ENCODE measurements at places on chromosomes 11 and 22. TPM values are rescaled to one million over a fixed set of nuclear protein-coding genes. Genes with fewer than 3 reads are reported as not detected.

- H3K4me3 ChIP-seq, result peak overlapping the region; percentile 21
- no peaks in the 10 kb centered on the region for H3K27me3 ChIP-seq
- peak; percentile 60 for DNase-seq
- no peak overlapping the region for H3K27ac ChIP-seq
These were observed 2.9 kb downstream of the SMARCB1 start for GRCh38 chr22:23789638-23790037.

DNA sequence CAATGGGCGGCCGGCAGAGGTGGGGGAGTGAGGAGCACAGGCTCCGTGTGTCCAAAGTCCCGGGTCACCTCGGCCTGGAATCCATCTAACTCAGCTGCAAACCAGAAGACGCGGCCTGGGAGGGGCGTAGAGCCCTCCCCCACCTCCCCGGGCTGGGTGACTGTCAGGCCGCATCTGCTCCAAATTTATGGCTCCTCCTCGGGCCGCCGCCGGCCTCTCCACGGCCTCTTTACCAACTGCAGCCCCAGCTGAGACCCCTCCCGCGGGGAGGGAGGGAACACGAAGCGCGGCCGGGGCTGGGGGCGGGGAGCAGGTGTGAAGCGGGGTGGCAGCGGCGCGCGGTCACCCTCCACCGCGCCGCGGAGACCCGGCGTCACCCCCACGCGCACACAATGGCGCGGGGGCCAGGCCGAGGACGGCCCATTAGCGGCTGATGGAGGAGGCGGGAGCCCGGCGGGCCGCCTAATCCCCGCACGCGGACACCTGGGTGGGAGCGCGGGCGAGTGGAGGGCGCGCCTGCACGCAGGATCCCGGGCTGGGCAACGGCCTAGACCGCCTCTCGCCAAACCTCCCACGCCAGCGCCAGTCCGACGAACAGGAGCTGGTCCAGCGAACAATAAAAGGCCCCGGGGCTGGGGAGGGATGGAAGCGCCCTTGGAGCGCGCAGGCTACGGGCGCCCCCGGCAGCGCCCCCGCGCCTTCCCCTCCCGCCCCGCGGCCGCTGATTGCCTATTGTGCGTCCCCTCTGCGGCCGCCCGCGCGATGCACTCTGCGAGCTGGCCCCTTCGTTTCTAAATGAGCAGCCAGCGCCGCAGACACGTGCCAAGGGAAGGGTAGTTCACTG lies 25.9 kb upstream of the ROBO3 start:
- H3K4me1 ChIP-seq, result no peaks in the 10 kb centered on the region
- H3K4me3 ChIP-seq, result peak overlapping the region; percentile 61
- peak overlapping the region; percentile 71 for H3K27ac ChIP-seq
- DNase-seq, result peak; percentile 72
- peaks cover 75% of the 10 kb centered on the region for H3K27me3 ChIP-seq

GRCh38 chr11:76919887-76920746 lies 59.4 kb downstream of the ACER3 start:
- H3K4me1 ChIP-seq, result no peaks in the 10 kb centered on the region
- no peaks in the 10 kb centered on the region for H3K27me3 ChIP-seq
- H3K36me3 ChIP-seq, result no peaks in the 10 kb centered on the region
- H3K27ac ChIP-seq, result no peak overlapping the region

DNA sequence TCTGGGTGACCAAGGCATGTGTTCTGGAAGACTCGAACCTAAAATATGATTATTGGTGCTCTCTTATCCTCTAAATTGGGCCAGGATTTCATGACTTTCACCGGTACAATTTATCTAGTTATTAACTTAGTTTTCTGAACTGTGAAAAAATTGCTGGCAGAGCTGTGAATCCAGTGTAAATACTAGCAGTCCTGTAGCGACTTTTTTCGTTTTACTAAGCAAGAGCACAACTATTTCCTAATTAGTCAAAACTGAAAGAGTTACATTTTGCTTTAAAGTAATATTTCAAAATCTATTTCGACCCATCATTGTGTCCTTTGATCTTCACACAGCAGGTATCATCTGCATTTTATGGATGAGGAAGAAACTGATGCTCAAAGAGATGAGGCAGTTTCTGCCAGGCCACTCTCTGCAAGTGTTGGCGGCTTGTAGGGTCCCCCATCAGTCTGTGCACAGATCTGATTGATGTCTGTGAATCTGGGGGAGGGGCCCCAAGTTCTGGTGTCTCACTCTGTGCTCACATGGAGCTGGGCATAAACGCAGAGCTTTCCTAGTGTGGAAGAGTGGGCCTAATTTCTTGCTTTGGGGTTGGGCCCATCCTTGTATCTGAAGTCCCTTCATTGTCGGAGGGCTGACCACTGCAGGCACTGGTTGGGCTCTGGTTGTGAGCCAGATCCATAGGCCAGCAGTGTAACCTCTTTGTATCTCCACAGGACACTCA lies 1.4 kb upstream of the TRMT2A start:
- peaks cover 57% of the 10 kb centered on the region for H3K36me3 ChIP-seq
- H3K4me1 ChIP-seq, result peaks cover 7% of the 10 kb centered on the region
- DNase-seq, result no peak
- no peaks in the 10 kb centered on the region for H3K27me3 ChIP-seq
- H3K27ac ChIP-seq, result no peak overlapping the region
- H3K4me3 ChIP-seq, result peak overlapping the region; percentile 95

- H3K27me3 ChIP-seq, result no peaks in the 10 kb centered on the region
- H3K4me1 ChIP-seq, result peaks cover 12% of the 10 kb centered on the region
- H3K4me3 ChIP-seq, result no peak overlapping the region
- H3K36me3 ChIP-seq, result no peaks in the 10 kb centered on the region
- DNase-seq, result no peak
These were observed 4.9 kb downstream of the APOL3 start for GRCh38 chr22:36155702-36156101.

- no peak for DNase-seq
- no peaks in the 10 kb centered on the region for H3K36me3 ChIP-seq
- no peak overlapping the region for H3K4me3 ChIP-seq
- peaks cover 4% of the 10 kb centered on the region for H3K4me1 ChIP-seq
These were observed 25.5 kb upstream of the CCDC90B start for GRCh38 chr11:83311701-83312100.

DNA sequence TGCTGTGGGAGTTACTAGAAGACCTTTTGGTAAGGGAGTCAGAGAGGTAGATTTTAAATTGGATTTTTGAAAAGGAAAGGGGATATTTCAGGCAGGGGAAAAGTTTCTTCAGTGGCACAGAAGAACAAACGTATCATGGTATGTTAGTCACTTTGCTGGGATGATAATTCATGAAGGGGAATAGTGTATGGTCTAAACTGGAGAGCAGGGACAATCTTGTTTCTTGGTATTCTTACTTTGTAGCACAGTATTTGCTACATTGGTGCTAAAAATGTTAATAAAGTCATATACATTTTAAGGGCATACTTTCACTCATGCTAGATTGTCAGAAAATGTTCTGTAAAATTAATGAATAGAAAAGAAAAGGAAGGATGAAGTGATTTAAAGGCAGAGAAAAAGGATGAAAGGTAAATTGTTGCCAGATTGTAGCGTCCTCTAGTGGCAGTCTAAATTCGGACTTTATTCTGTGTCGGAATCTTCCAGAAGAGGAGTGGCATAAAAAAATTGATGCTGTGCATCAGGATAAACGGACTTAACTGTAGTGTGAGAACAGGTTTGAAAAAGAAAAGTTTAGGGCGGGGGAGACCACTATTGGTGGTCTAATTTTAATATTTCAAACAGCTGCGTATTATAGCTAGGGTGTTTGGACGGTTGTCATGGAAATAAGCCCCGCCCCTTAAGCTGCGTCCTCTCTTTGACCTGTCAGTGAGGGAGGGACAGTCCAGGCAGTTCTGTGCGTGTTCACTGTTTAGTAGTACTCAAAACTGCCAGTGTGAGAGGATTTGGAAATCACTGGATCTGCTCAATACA lies at the start of gene BCO2:
Gene BCO2, plus strand, starts transcription at position 724 of the 810 bp plus-strand sequence. CDS start 90 bp downstream, outside the sequence.
- H3K27ac ChIP-seq, result no peak within 1 kb of the TSS
- DNase-seq, result peak; percentile 86
- no peaks in the 10 kb centered on the region for H3K4me1 ChIP-seq
- no peaks in the 10 kb centered on the region for H3K27me3 ChIP-seq
- H3K4me3 ChIP-seq, result peak within 1 kb of the TSS; percentile 67

DNA sequence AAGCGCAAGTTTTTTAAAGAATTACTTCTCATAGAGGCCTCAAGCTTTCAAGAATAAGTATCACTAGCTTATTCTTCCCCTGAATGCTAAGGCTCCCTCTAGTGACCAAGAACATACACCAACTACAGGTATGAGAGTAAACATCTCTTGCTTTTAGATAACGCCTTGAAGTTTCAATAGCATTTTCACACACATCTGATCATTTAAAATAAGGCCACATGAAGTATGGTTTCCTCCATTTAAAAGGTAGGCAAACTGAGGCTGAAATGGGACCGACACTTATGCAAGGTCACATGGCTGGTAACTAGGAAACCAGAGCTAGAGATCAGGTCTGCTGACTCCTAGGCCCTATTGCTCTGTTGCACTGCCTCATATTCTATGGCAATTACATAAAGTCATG lies 66.5 kb downstream of the CCDC34 start:
- no peaks in the 10 kb centered on the region for H3K36me3 ChIP-seq
- H3K27ac ChIP-seq, result no peak overlapping the region
- no peaks in the 10 kb centered on the region for H3K27me3 ChIP-seq

- no peaks in the 10 kb centered on the region for H3K36me3 ChIP-seq
- DNase-seq, result no peak
- no peaks in the 10 kb centered on the region for H3K27me3 ChIP-seq
- no peak overlapping the region for H3K27ac ChIP-seq
- no peak overlapping the region for H3K4me3 ChIP-seq
- H3K4me1 ChIP-seq, result no peaks in the 10 kb centered on the region
These were observed 61.3 kb upstream of the NARS2 start for GRCh38 chr11:78635814-78636506.

GRCh38 chr22:48498526-48499331 lies 1328.9 kb downstream of the BRD1 start:
- H3K36me3 ChIP-seq, result no peaks in the 10 kb centered on the region
- DNase-seq, result peak; percentile 56
- no peaks in the 10 kb centered on the region for H3K27me3 ChIP-seq
- H3K27ac ChIP-seq, result no peak overlapping the region
- H3K4me3 ChIP-seq, result no peak overlapping the region
- peaks cover 35% of the 10 kb centered on the region for H3K4me1 ChIP-seq

- H3K36me3 ChIP-seq, result no peaks in the 10 kb centered on the region
- no peaks in the 10 kb centered on the region for H3K4me1 ChIP-seq
- no peaks in the 10 kb centered on the region for H3K27me3 ChIP-seq
- H3K4me3 ChIP-seq, result no peak overlapping the region
These were observed 12.3 kb upstream of the ASPHD2 start for GRCh38 chr22:26416670-26417276.

- H3K36me3 ChIP-seq, result no peaks in the 10 kb centered on the region
- no peaks in the 10 kb centered on the region for H3K27me3 ChIP-seq
- no peaks in the 10 kb centered on the region for H3K4me1 ChIP-seq
These were observed 36.0 kb downstream of the GLB1L2 start for GRCh38 chr11:134367781-134368180.

GRCh38 chr11:103586756-103587155 lies 449.7 kb upstream of the DDI1 start:
- H3K36me3 ChIP-seq, result no peaks in the 10 kb centered on the region
- DNase-seq, result no peak
- H3K4me1 ChIP-seq, result peaks cover 6% of the 10 kb centered on the region
- no peak overlapping the region for H3K4me3 ChIP-seq
- H3K27ac ChIP-seq, result no peak overlapping the region

TCN1 gene
- total RNA-seq, result not detected

BATF2 gene
- 0.29 TPM for total RNA-seq

WBP2NL gene
- total RNA-seq, result not detected

BTBD18 gene
- total RNA-seq, result not detected

TRIM49D1 gene
- not detected for total RNA-seq

CRYBB2 gene
- total RNA-seq, result not detected

SERGEF gene
- total RNA-seq, result 26.7 TPM
